ENCODE measurements at places on chromosomes 1 and 21.

DNA sequence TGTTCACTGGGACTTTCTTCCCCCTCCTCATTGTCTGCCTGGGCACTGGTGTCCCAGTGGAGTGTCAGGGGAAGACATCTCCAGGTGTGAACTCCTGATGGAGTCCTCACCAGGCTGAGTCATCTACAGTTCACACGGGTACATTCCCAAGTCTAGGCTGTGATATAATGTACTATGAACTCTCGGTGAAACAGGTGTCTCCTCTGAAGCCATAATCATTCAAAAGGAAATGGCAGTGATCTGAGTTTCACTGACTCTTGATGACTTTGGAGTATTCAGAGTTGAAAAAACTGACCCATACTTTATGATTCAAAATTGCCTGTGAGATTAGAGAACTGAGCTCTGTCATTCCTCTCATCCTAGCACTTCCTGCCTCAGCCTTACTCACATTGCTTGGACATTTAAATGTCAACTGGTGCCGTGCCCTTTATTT lies 9.1 kb downstream of the LAMC2 start:
- peak; percentile 23 for DNase-seq

DNA sequence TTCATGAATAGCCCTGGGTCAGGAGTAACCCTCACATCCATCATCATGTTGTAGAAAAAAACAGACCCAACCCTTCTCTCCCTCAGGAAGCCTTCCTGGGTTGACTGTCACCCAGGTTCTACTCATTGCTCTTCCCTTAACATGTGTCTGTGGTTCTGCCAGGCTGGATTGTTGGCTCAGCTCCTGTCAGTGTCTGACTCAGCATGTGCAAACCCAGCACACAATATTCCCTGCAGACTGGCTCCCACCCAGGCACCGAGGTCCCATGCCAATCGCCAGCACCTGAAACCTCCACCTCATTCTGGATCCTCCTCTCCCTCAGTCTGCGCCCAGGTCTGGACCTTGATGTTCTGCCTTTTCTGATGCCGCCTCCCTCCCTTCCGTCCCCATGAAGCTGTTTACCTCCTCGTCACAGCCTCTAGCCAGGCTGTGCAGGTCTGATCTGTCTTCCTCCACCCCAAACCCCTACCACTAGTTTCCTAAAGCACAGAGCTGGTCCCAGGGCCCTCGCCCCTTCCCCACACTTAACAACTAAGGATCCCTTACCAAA lies 4.3 kb upstream of the S100A8 start:
- no peak for DNase-seq

DNA sequence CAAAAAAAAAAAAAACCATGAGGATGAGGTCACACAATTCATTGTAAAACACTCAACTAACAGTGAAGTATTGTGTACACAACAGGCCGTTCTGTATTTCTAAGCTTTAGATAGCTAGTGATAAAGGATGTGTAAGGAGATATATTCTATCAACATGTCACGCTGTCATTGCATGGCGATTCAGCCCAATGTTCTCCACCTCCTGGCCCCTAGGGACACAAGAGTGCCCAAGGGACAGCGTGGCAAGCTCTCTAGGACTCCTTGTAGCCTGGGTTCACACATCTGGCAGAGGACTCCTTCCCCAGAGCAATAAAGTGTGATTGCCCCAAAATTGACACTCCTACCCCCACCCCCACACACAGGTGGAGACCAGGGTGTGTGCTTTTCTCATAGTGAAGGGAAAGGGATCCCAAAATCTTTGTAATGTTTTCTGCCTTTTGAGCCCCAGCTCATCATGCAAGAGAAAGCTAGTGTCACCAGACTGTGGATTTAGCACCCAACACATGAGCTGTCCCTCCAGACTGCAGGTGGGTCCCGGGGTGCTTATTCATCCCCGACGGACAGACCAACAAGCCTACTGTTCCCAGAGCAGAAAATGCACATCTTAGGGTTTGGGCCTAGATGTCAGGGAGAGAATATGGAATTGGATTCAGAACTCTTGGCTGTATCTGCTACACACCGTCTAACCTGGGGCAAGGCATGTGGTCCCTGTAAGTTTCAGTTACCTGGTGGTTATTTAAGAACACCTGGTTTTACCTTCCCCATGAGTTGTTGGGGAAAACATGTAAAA lies 11.5 kb downstream of the TMPRSS3 start:
- DNase-seq = no peak

DNA sequence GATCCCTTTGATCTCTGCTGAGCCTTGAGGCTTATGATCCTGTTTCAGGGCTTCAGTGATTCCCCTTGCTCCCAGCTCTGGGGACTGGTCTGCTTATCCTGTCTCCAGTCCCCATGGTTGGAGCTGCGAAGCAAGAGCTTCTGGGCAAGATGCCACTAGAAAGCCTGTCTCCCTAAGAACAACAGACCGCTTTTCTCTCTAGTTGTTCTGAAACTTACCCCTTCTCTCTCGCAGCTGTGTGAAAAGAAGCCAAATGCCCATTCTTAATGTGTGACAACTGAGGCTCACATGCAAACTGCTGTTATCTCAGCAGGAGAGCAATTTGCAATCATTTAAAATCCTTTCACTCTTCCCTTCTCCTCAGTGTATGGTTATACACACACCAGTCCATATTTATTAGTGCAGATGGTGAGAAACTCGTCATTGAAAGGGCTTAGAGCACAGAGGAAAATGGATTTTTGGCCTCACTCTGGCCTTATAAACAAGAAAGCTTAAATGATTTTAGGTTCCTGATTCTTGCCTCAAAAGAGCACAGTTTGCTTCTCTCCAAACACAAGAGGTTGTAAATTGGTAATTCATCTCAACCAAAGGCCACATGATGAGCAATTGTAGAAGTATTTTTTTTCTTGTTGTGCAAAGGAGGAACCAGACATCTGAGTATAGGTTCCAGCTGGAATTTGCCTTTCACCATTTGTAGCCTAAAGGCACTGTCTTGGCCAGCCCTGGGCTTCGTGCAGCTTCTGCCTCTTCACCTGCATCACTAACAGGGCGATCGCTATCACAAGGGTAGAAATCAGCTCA lies 179.2 kb upstream of the LMO4 start:
- DNase-seq = peak; percentile 21

DNA sequence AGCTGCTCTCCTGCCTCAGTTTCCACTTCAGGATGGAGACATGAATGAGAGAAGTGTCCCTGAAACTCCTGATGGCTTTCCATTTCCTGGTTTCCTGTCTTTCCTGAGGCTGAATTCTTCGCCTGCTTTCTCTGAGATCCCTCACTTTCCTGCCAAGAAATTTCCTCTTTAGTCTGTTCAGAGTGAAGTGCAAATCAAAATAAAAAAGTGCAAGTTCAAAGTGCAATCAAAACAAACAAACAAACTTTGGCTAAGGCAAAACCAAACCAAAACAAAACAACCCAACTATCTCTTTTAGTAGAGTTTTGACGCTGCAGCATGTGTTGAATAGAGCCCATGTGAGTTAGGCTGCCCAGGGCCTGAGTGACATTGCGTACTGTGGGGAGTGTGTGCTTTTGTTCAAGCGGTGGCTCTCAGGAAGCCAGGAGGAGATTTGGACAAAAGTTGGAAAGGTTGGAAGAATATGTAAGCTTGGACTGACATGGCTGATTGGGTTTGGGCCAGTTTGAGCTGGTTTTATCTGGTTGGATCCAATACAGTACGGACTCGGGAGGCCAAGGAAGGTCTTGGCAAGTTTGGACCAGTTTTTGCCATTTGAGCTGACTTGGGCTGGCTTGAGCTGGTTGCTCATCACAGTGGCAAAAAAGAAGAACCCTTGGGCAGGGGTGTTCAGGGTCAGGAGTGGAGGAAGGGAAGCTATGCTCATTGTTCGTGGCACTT lies 61.1 kb upstream of the TINAGL1 start:
- no peak for DNase-seq

DNA sequence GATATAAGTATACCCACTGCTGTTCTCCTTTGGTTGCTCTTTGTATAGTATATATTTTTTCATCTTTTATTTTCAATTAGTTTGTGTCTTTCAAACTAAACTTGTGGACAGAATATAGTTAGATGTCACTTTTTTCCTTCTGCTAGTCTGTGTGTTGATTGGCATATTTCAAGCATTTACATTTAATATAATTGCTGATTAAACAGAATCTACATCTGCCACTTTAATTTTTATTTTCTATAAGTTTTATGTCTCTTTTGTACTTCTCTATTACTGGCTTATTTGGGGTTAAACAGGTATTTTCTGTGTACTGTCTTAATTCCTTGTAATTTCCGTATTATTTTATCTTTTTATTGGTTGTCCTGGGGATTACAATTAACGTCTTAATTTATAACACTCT lies 74.4 kb upstream of the CHODL start:
- no peak for DNase-seq

- peak; percentile 25 for DNase-seq
Measured at GRCh38 chr1:98331243-98331642, 330.3 kb upstream of the SNX7 start.

- DNase-seq = no peak
Measured at GRCh38 chr1:214603819-214604252, 841 bp downstream of the CENPF start.

DNA sequence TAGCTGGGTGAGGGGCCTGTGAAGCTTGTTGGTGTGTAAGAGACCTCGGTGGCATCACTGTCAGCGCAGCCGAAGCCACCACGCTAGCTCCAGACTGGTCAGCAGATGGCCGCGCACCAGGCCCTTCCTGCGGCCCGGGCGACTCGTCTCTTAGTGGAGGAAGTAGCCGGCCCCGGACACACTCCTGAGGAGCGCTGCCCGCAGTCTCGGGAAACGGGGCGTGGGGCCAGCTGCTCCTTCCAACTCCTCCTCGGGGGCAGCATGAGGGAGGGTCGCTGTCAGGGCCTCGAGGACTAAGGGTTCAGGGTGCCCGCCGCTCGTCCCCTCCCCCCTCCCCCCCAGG lies 20.4 kb downstream of the H3-3A start:
- peak; percentile 21 for DNase-seq

DNA sequence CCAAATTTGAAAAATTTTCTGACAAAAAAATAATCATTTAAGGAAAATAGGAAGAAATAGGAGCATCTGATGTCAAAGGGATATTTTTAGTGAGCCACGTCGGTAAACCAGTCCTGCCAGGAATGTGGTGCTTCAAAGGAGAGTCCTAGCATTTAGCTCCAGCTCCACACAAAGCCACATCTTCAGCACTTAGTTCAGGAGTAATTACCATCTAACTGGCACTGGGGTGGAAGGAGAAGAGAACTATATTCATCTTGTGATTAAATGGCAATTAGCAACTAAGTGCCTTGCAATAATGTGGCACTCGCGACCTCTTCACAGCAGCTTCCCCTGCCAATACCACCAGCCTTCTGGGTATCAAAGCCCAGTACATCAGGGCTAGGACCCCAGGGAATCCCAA lies 409.1 kb downstream of the SETD4 start:
- no peak for DNase-seq

DNA sequence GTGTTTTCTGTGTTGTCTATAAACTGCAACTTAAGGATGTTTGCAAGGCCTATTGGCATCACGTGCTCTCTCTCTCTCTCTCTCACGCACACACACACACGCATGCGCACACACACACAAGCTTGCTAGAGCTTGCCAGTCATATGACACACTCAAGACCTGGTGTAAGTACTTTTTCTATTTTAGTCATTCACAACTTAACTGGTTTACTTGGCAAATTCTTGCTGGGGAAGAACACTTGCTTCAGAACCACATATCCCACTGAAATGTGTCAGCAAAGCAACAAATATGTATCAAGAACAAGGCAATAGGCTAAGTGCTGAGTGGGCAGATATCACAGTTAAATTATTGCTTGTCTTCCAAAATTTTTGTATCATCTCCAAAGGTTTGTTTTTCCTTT lies 107.8 kb downstream of the DISC1 start:
- peak; percentile 28 for DNase-seq

DNA sequence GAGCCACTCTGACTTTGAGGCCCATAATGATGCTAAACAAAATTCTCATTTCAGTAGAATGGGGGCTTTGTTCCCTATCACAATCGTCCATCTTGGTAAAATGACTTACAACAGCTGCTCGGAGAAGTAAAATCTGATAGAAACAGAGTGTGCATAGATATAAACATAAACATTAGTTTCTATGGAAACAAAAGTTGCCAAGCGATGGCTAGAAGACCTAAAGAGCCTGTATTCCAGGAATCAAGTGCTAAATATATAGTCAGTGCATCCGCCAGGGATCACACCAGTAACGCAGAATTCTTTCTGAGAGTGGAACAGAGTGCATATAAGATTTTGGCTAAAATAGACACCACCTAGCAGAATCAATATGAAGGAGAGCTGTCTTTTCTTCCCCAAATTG lies 91.2 kb upstream of the KAZN start:
- no peak for DNase-seq

DNA sequence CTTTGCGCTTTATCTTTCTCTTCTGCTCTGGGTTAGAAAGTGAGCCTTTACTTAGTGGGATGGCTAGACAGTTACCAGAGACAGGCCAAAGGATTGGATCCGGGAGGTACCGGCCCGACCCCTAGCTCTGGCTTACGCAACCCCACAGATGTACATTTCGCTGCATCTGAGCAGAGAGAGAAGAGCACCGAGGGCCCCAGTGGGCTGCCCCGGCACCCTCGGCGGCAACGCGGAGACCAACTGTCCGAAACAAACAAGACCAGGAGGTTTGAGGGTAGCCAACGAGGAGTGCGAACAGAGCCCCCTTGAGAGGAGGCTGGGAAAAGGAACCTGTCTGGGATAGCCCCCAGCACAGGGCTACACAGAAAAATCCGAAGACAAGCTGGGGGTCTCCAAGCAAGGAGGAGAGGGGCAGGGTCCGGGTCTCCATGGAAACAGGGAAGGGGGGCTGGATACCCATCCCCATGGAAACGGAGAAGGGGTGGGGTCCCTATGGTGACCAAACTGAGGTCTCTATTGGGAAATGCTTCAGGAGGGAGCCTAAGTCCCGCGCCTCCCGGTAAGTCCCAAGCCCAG lies 373 bp downstream of the MTF1 start:
- DNase-seq = peak; percentile 70

GRCh38 chr1:60427701-60428100 lies 354.1 kb upstream of the C1orf87 start:
- no peak for DNase-seq

GRCh38 chr1:12196641-12197482 lies 30.1 kb downstream of the TNFRSF1B start:
- DNase-seq = no peak

Measured in amniotic epithelial cell (primary cell).